Fibroblast of upper back skin (primary cell): ENCODE measurements at places on chromosomes 6 and 20.

DNA sequence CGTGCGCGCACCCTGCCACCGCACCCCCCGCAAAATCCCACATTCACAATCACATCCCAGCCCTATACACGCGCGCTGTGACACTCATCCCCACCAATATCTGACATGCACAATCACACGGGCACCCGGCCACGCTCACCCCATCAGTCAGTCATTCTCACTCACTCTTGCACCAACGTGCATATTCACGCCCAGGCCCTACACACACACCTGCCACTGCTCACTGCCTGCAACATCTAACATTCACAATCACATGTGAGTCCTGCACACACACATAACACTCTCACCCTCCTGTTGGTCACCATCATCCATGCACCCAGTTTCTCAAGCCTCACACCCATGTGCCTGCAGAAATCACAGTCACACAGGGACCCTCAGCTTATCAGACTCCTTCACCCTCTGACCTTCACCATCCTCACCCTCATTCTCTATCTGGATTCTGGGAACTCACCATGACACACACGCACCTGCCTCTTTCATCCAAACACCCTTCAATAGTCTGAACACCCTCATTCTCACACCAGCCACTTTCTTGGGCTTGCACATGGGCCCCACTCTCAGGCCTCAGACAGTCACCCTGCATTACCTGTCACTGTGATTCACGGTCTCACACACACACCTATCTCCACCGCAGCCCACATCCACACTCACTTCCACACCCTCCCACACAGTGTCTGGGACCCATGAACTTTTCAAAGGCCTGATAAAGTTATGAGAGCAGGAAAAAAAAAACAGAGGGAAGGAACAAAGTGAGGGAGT lies 748 bp upstream of the ATP9A start:
- no peak for DNase-seq

GRCh38 chr6:32607263-32607987 lies 17.8 kb upstream of the HLA-DRB1 start:
- DNase-seq: no peak

DNA sequence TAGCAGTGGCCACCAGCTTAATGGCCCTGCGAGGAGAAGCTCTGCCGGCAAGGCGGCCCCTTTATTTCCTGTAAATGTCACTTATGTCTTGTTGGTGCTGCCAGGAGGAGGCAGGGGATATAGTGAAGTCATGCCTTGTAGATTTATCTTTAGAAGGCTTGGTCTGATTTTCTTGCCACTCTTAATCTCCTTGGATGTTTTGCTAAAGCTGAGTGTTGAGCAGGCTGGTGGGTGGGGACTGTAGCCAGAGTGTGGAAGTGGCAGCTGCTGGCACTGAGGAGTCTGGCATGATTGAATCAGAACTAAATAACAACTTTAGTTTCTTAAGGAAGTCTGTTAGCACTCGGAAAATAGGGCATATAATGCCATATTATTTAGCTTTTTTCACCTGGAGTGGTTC lies 77.9 kb downstream of the PHF20 start:
- DNase-seq: no peak

DNA sequence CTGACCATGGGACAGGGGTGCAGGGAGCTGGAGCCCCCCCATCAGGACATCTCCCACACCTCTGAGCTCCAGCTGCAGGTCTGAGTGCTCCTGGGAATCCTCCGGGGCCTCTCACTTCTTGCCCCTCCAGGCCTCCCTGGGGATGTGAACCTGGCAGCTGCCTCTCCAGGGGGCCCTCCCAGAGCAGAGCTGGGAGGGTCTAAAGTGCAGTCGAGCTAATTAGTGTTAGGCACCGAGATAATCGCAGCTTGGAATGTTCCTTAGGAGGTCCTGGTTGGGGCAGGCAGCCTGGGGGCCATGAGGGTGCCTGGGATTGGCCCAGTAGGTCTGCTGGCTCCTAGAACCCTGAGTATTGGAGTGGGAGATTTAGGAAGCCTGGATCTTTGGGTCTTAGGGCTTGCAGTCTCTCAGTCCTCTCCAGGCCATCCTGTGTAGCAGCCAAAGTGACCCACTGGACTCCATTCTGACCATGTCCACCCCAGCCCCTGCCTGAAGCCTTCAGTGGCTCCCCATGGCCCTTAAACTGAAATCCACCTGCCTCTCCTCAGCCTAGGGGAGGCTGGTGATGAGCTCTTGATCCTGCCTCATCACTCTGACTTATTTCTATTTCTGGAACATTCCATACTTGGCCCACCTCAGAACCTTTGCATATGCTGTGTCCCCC lies 26.0 kb downstream of the CEBPB start:
- no peak for DNase-seq

- no peak for DNase-seq
Measured at GRCh38 chr6:126064748-126065401, 78.5 kb downstream of the TRMT11 start.

DNA sequence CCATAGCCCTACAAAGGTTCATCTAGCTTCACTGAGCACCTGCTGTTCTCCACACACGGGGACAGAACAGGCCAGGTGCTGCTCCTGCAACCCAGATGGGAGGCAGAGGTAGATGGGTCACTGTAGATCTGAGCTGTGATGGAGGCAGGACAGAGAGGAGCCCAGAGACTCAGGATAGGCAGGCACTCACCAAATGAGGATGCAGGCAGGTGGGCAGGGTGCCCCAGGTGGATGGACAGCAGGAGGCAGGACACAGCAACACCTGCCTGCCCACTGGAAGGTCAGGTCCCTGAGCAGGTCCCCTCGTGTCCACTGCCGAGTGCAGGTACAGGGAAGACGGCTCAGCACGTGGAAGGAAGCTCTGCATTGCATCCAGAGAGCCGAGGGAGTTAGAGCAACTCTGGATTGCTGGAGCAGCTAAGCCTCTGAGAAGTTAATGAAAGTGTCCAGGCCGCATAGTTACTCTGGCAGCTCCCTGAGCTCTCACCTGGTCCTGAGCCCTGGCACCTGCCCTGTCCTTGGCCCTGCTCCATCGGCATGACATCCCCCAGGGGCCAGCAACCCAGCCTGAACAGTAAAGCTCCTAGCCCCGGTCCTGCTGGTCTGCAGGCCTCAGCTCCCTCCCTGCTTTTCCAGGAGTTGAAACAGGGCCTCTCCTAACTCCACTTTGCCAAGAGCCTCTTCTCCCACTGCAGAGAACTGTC lies 4.9 kb upstream of the YTHDF1 start:
- DNase-seq: no peak

GRCh38 chr6:143536866-143537691 lies 25.6 kb upstream of the FUCA2 start:
- DNase-seq: peak; percentile 48
